Stimulated activated CD8-positive, alpha-beta memory T cell treated with anti-CD3 and anti-CD28 coated beads, Interleukin-7, amount 100 ng/mL, for 4 hours (primary cell): ENCODE measurements at places on chromosomes 3 and 15.

- no peak for DNase-seq
These were observed 9.1 kb downstream of the LIPC start for GRCh38 chr15:58440922-58441321.

- no peak for DNase-seq
These were observed 613.0 kb downstream of the CADM2 start for GRCh38 chr3:85571835-85572234.

- DNase-seq: no peak
These were observed 605 bp downstream of the DCUN1D1 start for GRCh38 chr3:182979674-182980191.

- no peak for DNase-seq
These were observed 139.0 kb upstream of the LIPC start for GRCh38 chr15:58292751-58293175.

DNA sequence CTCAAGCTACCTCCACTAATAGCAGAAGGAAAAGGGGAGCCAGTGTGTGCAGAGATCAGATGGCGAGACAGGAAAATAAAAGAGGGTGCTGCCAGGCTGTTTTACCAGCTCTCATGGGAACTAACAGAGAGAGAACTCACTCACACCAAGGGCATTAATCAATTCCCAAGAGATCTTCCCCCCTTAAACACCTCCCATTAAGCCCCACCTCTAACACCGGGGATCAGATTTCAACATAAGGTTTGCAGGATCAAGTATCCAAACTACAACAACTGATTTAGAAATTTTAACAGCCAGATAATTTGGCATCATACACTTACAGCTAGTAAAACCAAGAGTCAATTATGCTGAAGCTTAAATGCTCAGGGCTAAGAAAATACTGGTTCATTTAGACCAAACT, 18.9 kb downstream of the CD200 start:
- no peak for DNase-seq

GRCh38 chr3:51388286-51389029, 2.6 kb upstream of the RBM15B start:
- DNase-seq: no peak
